Effector CD4-positive, alpha-beta T cell (primary cell): ENCODE measurements at places on chromosomes 12 and 14.

- DNase-seq, result no peak
Observed at GRCh38 chr12:17159506-17160300, 553.7 kb upstream of the LMO3 start.

- DNase-seq, result no peak
Observed at GRCh38 chr12:15603474-15604085, 185.6 kb downstream of the EPS8 start.

GRCh38 chr12:103475073-103475472, 20.7 kb downstream of the C12orf42 start:
- DNase-seq, result no peak

DNA sequence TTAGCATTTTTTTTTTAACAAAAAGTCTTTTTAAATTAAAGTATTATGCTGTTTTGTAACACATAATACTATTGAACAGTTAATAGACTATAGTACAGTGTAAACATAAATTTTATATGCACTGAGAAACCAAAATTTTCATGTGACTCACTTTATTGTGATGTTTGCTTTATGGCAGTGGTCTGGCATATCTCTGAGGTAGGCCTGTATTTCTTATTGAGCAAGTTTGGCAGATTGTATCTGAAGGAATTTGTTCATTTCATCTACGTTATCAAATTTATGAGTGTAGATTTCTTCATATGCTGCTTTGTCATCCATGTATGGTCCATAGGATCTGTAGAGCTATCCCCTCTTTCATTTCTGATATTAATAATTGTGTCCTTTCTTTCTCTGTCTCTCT, 78.8 kb upstream of the PDE3A start:
- no peak for DNase-seq

DNA sequence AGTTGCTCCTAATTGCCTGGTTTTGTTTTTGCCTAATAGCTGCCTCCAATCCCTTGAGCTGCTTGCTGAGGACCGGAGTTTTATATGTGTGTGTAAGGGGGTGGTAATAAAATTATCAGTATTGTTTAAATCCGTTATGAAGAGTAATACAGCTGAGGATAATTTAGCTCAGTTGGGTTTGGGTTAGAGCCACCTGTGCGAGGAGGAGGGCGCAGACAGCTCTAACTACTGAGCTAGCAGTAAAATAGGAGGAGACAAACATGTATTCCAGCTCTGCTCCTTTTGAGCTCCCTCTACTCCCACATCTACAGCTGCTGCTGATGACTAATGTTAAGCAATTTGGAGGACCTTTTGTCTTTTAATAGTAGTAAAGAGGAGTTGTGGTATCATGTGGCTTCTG, 61.5 kb downstream of the SPATS2 start:
- DNase-seq, result no peak

- DNase-seq, result no peak
Observed at GRCh38 chr12:106446419-106447092, 89.0 kb downstream of the POLR3B start.

- no peak for DNase-seq
Observed at GRCh38 chr14:67442139-67442906, 30.4 kb upstream of the PLEK2 start.

- DNase-seq, result no peak
Observed at GRCh38 chr12:91001306-91001705, 3.5 kb downstream of the EPYC start.

DNA sequence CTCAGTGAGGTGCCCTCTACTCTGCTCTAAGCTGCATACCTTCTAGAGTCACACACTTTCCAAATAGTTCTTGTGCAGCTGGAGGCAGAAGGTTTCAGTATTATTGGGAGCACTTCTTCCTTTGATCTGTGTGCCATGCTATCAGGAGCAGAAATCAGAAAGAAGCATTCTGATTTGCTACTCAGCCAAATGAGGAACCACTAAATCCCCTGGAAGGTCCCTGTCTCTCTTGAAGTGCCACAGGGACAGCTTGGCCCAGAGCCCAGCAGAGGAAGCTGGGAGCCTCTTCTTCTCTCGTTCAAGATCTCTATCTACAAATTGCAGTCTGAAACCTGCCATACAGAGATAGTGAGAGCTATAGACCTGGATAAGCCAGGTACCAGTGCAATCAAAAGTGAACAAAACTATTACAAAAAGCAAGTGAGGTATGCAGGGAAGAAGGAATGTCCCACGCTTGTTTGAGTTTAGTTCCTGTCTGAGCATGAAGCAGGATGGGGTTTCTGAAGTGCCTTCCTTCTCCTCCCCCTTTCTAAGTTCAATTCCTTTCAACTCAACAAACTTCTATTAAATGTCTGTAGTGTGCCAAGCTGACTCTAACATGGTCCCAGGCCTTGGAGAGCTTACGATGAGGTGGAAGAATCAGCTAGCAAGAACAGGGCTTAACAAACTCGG, 100.9 kb upstream of the PARP11 start:
- DNase-seq, result no peak

DNA sequence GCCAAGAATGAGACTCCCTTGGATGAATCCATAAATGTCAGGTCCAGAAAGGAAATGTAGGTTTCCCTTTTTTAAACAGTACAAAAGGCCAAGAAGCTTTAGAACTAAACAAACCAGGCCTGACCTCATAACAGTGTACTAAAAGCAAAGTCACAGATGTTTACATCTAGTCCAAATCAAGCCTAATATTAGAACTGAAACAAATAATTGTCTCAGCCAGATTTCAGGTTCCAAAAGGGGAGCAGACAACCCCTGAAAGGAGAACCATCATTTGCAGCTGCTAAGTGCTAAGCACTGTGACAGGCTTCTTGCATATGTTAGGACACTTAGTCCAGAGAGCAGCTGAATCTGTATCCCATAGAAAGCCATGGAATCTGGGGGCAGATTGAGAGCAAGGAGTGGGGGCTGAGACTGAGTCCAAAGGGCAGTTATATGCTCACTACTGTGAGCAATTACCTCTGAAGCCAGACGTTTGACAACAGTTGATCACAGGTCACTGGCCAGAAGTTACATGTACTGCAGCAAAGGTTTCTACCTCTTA, 90.1 kb downstream of the STXBP6 start:
- DNase-seq, result no peak

- no peak for DNase-seq
Observed at GRCh38 chr12:43805149-43805859, 813 bp downstream of the TWF1 start.

DNA sequence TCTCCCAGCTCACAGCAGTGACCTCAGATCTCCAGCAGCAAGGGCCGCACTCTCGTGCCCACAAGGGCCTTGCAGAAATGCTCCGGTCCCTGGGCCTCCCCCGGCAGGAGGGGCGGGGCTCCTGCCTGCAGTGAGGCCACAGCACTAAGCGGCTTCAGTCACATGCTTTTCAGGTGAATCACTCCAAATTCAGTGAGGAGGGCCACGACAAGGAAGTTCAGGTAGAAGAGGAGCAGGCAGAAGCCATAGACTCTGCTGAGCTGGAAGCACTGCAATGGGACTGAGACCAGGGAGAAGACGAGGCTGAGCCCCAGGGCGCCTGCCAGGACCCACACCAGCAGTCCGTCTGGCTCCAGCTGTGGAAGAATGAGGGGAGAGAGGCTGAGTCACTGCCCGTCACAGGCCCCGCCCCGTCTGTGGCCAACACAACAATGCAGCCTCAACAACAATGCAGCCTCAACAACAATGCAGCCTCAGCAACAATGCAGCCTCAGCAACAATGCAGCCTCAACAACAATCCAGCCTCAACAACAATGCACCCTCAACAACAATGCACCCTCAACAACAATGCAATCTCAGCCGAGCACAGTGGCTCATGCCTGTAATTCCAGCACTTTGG, 35.2 kb downstream of the SLC8B1 start:
- no peak for DNase-seq

GRCh38 chr12:47995981-47996401, 8.3 kb downstream of the COL2A1 start:
- DNase-seq, result no peak

DNA sequence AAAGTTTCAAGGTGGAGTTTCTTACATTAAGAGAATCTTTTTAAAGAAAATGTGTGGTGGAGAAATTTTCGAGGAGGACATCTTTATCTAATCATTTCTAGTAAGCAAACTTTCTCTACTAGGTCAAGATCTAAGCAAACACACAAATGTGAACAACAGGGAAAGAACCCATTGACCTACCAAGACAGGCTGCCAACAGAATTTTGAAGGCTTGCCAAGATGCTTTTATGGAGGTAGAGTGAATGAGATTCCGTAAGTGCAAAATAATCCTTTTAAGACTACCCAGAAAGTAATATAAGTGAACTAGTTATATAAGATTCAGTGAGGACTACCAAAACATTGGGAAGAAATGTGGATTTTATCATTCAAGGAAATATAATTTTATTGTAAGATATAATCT, 357.1 kb upstream of the PDE3A start:
- no peak for DNase-seq

DNA sequence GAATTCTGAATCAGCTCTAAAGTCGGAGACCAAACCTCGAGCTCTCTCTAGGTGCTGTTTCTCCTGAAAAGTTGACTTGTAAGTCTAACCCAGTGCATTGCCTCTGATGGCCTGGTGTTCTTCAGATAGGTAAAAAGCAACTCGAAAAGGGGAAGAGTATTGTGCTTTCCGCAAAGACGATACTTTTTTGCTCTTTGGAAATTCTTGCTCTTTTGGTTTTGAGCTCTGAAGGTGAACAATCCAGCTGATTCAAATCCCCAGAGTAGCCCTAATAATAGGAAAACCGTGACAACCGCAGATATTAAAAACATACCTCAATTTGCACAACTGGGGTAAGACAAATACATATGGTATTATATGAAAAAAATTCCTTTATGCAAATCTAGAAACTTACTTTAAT, 447.4 kb downstream of the RAD51B start:
- DNase-seq, result no peak

DNA sequence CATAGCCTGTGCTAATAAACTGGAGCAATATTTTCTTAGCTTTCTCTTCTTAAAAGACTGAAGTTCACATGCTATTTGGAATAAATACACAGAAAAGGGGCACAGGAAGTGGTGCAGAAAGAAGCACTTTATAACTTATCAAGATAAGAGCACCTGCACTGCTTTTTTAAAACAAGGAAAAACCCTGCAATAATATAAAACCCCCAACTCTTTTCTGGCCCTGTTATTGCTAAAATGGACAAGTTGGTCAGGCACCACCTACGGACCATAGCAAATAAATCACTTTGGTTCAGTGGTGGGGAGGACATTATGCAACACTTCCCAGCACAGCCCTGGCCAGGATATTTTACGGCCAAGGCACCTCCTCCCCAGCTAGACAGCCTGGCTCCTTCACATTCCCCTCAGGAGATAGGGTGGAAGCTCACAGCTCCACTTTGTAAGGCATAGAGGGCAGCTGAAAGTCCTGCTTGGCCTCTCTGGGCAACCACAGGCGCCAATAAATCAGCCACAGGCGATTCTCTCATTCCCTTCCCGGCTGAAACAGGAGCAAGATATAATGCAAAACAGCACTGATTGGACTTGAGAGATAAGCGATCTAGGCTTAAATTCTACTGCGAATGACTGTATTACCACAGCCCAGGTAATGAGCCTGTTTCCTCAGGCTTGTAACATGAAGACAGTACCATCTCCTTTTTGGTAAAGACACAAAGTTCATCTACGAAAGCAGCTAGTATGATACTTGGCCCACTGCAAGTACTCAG, 2.0 kb downstream of the ZBTB25 start:
- DNase-seq, result peak; percentile 8

- no peak for DNase-seq
Observed at GRCh38 chr12:102462386-102462785, 18.0 kb downstream of the IGF1 start.

- DNase-seq, result no peak
Observed at GRCh38 chr12:39329018-39329417, 113.9 kb downstream of the KIF21A start.

- no peak for DNase-seq
Observed at GRCh38 chr14:51020024-51020710, 74.7 kb downstream of the TRIM9 start.

GRCh38 chr14:100011628-100012325, 53.4 kb upstream of the EVL start:
- DNase-seq, result no peak
